ENCODE measurements at places on chromosomes 4 and X.

- DNase-seq: no peak
These were observed 56.4 kb upstream of the SLIT2 start for GRCh38 chr4:20195071-20195885.

GRCh38 chr4:7217474-7218321, 25.4 kb downstream of the SORCS2 start:
- DNase-seq: no peak

- DNase-seq: no peak
These were observed 8.7 kb upstream of the CABS1 start for GRCh38 chr4:70326052-70326451.

DNA sequence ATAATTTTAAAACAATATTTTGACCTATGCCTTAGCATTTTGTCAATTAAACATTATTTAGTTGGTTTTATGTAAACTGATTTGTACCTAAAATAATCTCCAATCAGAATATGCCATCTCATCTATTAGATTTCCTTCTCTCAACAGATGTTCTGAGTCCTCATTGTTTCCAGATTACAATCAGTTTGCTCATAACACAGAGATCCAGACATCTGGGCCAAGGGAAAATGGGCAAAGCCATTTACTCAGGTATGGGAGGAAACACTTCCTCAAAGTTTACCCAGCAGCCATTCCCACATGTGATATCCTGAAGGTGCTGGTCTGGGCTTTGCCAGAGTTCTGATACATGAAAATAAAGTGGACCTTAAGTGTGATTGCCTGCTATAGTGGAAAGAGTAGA, 217.9 kb upstream of the GPC4 start:
- DNase-seq: no peak

- no peak for DNase-seq
These were observed 138.9 kb downstream of the HMX1 start for GRCh38 chr4:8732681-8733243.

DNA sequence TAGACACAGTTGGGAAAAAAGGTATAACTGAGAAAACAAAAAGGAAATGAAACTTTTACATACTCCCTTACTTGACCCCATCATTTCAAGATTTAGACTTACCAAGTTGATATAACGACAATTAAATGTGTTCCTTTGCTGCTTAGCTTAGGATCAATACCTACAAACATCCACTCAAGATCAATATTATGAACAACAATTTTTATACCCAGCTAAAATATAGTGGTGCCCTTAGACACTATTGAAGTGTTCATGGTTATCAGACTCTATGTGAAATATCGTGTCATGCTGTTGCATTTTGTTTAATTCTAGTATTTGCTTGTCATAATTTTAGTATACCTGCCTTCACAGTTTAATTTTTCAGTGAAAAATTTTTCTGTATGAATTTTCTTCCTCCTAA, 4.2 kb downstream of the ARSH start:
- DNase-seq: no peak

GRCh38 chr4:47519239-47519883, 34.3 kb downstream of the ATP10D start:
- DNase-seq: no peak

GRCh38 chr4:102560115-102560514, 59.0 kb downstream of the NFKB1 start:
- DNase-seq: no peak

DNA sequence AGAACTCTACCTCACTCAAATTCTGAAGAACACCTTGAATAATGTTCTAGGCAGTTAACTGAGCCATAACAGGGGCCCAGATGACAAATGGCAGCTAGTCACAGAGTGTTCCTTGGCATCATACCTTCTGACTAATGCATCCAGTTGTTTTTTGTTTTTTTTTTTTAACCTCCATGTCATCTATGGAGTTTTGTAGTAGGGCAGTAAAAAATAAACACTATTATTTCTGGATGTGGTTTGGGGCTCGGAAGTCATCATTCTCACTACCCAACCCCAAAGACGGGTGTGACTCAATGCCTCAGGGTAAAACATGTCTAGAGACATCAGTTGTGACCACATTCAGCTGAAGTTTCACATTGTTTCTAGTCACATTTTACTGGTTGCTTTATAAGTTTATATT, 31.2 kb upstream of the MCF2 start:
- no peak for DNase-seq

- DNase-seq: no peak
These were observed 62.6 kb downstream of the MAD2L1 start for GRCh38 chr4:120004054-120004453.

GRCh38 chr4:81120055-81120454, 89.5 kb downstream of the BMP3 start:
- no peak for DNase-seq

- DNase-seq: no peak
These were observed 849.3 kb upstream of the PCDH10 start for GRCh38 chr4:132299841-132300240.

DNA sequence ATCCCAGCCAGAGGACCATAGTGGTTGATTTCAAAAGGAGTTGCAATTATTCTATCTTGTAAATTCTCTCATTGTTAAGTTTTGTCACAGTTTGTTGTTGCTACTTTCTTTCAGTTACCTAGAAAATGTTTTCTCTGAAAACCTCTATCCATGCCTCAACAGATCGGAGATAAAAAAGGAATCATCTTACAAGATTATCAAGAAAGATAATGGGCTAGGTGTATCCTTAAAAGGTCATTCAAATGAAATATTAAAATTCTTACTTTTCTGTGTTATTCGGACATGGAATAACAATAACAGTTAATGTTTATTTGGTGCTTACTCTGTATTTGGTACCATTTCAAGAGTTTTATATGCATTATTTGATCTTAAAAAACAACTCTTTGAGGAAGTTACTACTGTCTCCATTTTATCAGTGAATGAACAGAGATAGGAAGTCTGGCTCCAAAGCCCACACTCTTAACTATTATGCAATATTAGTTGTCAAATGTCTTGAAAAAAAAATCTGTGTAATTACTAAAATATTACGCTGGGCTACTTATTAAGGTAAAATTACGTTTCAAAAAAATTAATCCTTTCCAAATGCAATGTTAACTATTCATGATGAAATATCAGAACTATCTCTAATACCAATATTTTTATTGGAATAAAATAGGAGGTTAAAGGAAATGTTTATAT, 97.5 kb downstream of the SNCA start:
- no peak for DNase-seq

DNA sequence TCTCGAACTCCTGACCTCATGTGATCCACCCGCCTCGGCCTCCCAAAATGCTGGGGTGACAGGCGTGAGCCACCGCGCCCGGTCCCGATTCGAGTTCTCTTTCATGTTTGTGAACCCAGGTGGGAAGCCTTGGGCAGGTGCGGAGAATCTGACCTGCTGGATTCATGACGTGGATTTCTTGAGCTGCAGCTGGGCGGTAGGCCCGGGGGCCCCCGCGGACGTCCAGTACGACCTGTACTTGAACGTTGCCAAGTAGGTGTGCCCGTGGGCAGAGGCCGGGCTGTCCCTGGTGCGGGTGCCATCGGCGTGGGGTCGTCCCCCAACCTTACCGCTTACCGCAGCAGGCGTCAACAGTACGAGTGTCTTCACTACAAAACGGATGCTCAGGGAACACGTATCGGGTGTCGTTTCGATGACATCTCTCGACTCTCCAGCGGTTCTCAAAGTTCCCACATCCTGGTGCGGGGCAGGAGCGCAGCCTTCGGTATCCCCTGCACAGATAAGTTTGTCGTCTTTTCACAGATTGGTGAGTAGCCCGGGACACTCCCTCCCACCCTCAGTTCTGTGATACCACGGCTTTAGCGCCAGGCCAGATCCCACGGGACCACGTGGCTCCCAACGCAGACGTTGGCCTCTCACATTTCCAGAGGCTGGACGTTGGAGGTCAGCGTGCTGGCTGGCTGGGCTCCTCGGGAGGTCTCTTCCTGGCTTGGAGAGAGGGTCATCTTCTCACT, 15.6 kb downstream of the IL3RA start:
- no peak for DNase-seq

GRCh38 chr4:140637836-140638235, 69.1 kb upstream of the UCP1 start:
- no peak for DNase-seq

DNA sequence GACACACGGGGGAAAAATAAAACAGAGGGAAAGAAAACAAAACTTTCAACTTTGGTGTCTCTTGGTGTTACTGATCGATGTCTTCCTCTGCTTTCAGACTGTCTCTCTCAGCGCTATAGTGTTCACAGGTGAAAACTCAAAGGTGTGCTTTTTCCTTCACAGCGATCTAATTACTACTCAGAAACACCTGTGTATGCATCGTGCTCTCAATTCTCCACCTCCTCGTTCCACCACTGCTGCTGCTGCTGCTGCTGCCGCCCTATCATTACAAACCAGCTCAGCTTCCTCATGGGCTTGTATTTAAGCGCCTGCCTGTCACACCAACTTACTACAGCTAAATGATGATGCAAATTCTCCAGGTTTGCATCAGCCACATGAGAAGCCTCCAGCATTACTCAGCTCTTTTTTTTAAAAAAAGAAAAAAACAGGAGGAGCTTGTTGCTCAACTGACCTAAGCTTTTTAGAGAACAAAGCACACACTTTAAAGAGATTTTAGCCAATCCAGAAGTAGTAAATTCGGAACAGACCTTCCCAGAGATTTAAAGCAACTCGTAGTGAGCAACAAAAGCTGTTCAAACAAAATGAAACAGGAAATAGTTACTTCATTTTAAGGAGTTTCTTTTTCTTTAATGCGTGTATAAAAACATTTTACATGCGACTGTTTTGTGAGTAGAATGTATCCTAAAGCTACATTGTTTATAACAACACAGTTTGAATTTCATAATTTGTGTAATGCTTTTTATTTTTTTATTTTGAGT, at the start of gene SLC7A11:
TSS of gene SLC7A11 (minus strand) at position 274 of the 758 bp plus-strand sequence. CDS start 280 bp downstream, outside the sequence.
- DNase-seq: peak; percentile 71

GRCh38 chr4:163913571-163913970, 419.1 kb downstream of the TMA16 start:
- no peak for DNase-seq

DNA sequence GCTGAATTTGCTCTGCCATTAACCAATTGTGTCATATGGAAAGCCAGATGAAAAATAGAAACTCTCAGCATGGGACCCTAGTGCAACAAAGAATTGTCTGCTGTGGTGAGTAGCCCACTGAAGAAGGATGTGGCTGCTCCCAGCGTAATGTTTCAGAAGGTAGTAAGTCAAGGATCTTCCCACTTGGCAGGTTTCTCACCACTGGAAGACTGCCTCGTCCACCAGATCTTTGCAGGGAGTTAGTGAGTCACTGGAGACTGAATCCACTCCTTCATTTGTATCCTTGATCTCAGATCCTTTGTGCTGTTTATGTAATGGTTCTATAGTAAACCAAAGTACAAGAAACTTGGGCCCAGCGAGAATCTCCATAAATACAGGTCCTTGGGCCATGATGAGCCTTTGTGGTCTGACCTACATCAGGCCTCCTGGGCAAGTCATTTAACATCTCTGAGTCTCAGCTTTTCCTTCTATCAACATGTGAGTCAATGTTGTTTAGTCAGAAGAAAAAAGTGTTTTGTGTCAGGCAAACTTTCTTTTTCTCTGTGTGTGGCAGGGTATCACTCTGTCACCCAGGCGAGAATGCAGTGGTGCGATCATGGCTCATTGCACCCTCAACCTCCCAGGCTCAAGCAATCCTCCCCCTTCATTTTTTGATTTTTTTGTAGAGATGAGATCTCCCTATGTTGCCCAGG, 78.0 kb upstream of the CCDC160 start:
- no peak for DNase-seq

DNA sequence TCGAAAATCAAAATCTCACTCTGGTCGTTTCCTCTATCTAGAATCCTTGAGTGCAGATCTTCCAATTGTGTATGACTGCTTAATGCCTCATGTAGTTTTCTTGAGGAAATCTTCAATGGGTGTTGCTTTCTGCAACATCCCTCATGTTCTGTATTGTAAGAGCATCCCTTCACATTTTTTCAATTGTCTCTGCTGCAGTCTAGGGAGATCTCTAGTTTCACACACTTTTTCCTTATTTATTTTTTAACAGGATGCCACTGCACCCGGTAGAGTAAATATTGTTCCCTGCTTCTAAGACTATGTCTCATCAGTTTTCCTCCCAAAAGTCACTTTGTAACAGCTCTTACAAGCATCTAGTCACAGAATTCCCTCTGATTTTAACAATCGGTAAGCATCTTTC, 50.3 kb downstream of the UGT2B4 start:
- no peak for DNase-seq

All from mucosa of descending colon (tissue), 3 donors.